NCI-H1048 (cell line): ENCODE measurements at places on chromosomes 4 and X.

DNA sequence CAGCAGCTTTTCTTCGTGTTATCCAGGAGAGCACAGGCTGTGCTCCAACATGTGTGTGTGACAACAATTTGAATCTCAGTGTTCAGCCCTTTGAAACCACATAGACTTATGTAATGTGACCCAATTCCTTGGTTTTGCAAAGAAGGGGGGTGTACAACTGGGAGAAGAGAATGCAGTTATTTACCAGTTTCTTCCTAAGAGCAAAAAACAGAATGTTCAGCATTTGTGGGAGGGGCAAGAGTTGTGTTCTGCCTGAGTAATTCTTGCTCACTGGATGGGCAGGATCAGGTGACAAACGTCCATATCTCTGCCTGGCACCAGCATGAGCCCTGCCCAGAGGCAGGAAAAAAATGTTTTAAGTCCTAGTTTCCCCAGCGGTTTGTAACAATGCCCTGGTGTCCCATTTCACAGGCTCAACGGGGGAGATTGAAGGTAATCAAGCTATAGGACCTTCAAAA is 72.0 kb downstream of the PRPS1 start:
- no peak for DNase-seq

DNA sequence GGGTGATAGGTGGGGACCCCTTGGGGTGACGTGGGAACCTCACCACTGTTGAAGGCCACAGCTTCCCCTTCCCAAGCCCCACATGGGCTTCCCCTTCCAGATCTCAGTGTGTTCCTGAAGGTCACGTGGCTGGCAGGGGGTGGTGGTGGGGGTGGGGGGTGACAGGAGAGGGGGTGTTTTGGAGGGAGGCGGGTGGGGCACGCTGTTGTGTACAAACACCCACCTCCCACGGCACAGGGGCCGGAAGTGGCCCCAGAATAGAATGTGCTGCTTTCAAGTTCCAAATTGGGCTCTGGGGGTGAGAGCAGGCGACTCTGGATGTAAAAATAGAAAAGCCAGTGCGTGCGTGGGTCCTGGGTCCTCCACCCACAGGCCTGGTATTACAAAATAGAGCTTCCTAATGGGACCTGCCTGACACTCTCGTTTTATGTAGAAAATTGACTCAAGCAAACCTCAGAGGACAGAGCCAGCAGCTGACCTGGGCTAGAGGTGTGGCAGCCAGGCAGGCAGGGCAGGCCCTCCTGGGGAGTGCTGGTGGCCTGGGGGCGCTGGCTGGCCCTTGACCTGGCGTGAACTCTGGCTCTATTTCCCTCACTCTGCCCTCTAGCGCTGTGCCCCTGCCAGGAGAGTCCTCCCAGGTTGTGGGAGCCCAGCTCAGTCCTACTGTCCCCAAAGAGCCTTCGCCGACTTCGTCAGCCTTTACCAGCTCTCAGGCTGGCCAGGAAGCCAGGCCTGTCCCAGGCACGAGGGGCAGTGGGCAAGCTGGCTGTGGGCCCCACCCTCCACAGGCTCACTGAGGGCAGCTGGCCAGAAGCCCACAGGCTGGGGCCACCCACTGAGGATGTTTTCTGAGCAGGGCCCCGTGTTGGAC is 5.4 kb upstream of the SH3BP2 start:
- DNase-seq: no peak

DNA sequence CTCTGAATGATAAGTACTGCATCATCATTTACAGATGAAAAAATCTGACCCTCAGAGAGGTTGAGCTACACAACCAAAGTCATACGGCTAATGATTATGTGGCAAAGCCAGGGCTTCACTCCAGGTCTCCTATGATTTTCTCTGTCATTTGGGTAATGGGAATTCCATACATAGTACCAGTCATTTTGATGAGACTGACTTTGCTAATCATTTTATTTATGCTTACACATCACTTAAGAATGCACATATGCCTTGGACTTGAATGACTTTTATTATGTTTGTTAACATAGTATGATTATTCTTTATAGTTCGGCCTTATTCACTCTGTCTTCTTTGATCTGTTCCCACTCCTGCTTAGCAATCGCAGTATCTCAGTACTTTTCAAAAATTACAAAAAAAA is 255.1 kb upstream of the GPRIN3 start:
- DNase-seq: no peak

GRCh38 chrX:2185341-2186082 is 315.3 kb downstream of the DHRSX start:
- no peak for DNase-seq

- DNase-seq: no peak
Measured at GRCh38 chrX:124328765-124329164, 3.7 kb upstream of the TEX13D start.

DNA sequence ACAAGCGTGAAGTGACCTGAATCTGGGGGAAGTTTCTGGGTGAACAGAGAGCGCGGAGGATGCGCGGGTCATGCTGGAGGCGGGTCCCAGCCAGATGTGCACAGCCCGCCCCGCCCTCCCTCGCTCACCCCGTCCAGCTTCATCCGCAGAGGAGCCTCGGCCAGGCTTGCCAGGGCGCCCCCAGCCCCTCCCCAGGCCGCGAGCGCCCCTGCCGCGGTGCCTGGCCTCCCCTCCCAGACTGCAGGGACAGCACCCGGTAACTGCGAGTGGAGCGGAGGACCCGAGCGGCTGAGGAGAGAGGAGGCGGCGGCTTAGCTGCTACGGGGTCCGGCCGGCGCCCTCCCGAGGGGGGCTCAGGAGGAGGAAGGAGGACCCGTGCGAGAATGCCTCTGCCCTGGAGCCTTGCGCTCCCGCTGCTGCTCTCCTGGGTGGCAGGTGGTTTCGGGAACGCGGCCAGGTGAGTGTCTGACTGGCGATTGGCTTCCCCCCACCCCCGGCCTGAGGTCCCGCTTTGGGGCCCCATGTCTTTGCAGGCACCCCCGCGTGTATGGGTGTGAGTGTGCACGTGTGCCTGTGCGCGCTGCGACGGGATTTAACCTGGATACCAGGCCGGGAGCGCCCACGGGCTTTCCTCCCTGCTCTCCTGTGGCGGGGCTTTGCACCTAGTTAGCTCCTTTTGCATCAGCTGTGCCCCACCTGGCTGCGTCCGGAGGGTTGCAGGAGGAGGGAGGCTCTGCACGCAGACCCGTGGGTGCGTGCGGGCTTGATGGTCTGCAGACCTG is at the start of gene EGFL6:
Gene EGFL6, plus strand, starts transcription at position 123 of the 782 bp plus-strand sequence. Its CDS starts 261 bp downstream, at position 384.
- DNase-seq: no peak

- DNase-seq: no peak
Measured at GRCh38 chrX:19785647-19786046, 101.8 kb downstream of the SH3KBP1 start.

DNA sequence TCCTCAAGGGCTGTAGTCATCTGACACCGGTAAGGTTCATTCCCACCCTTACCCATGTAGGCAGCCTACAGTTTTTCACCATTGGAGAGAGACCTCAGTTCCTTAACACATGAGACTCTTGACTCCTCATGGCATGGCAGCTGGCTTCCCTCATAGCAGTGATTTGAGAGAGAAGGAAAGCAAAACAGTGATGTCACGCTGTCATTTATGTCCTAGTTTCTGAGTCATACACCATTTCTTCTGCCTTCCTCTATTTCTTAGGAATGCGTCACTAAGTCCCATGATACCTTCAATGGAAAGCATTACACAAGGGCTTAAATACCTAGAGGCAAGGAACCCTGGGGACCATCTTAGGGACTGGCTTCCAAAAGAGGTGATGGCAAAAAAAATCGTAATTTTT is 226.1 kb downstream of the SPCS3 start:
- no peak for DNase-seq

DNA sequence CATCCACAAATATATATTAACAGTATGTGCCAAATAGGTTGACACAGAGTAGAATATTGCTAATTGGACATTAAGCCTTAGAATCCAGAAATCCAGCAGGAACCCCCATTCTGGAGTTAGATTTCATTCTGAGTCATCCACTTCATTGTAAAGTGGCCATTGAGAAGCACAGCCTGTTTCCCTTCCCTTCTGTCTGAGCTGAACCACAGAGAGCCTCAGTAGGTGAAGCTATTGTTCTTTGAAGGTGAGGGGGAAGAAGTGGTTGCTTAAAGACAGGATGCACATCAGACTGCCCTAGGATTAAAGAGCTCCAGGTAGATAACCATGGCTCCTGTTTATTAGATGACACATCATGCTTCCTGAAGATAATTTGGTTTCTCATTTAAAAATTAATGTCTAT is 30.6 kb upstream of the MCF2 start:
- DNase-seq: no peak

GRCh38 chr4:11073621-11074051 is 355.1 kb downstream of the HS3ST1 start:
- no peak for DNase-seq

DNA sequence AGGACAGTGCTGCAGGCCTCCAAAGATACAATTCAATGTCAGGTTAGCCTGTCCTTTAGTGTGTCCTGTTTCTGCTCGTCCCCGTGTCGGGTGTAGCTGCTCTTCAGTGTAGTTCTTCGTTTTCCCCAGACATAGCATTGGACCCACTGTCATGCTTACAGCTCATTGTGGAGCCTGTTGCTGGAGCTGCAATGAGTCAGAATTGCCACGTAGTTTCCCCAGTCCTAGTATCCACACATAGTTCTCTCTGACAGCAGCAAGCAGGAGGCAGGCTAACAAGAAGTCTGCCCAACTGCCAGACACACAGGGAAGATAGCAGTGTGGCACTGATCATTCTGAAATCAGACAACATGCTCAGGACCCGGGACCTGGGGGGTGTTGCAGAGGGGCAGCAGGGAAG is 49.2 kb downstream of the MOSPD2 start:
- no peak for DNase-seq

DNA sequence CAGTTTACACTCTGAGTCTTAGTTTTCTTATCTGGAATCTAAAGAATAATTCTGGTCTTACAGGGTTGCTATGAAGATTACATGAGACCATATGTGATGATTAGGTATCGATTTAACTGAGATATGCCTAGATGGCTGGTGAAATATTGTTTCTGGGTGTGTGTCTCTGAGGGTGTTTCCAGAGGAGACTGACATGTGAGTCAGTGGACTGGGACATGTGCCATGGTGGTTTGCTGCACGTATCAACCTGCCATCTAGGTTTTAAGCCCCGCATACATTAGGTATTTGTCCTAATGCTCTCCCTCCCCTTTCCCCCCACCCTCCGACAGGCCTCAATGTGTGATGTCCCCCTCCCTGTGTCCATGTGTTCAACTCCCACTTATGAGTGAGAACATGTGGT is 186.0 kb upstream of the CXorf66 start:
- no peak for DNase-seq

DNA sequence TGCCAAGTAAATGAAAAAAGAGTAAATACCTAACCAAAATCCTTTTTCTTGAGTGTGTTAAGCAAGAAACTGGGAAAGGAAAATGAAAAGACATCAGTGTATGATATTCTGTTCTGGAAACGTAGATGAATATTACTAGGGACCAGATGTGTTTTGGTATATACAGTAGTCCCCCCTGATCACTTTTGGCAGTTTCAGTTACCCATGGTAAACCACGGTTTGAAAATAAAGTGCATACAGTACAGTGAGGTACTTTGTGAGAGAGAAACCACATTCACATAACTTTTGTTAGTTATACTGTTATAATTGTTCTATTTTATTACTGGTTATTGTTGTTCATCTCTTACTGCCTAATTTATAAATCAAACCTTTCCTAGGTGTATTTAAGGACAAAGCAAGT is 250.9 kb downstream of the TENM3 start:
- no peak for DNase-seq

GRCh38 chrX:115582616-115583495 is 21.9 kb downstream of the PLS3 start:
- DNase-seq: no peak

GRCh38 chrX:42818151-42818921 is 40.4 kb upstream of the PPP1R2C start:
- DNase-seq: no peak

GRCh38 chr4:91577864-91578263 is 725.9 kb upstream of the GRID2 start:
- no peak for DNase-seq
